ENCODE measurements at places on chromosomes 3 and 15. TPM values are rescaled to one million over a fixed set of nuclear protein-coding genes. Genes with fewer than 3 reads are reported as not detected.

DNA sequence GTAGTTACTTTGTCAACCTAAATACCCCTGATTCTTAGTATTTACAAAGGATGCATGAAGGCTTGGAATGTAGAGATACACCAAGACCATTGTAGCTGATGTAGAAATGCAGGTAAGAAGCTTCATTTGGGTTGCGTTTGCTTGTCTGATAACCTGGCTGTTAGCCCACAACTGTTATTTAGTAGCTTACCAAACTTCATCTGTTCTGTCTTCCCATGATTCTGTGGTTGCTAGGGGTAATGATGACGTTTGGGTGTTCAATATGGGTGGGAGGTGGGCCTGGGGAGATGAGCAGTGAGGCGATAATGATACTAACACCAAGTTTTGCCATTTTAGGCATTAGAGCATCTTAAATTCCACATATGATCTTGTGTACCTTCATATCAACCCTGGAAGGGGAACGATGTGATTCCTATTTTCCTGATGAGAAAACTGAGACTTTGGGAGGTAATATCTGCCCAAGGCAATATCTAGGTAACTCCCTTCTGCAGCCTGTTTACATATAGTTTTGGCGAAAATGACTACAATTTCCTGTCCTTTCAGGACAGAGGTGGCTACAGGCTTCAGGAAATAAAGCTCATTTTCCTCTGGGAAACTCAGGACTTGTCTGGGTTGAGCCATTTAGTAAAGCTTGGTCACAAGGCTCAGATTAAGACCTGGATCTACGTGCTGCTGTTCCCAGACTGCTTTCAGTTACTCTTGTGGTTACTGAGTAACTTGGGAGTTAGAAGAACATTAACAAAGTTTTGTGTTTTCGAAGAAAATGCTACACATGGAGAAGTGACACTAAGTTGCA, 26.8 kb downstream of the FNDC3B start:
- no peak overlapping the region for H3K27ac ChIP-seq
- H3K36me3 ChIP-seq: peaks cover 8% of the 10 kb centered on the region
- H3K4me1 ChIP-seq: peaks cover 27% of the 10 kb centered on the region
- no peak overlapping the region for H3K4me3 ChIP-seq
- DNase-seq: no peak
- H3K27me3 ChIP-seq: peaks cover 70% of the 10 kb centered on the region

- H3K36me3 ChIP-seq: no peaks in the 10 kb centered on the region
- H3K27me3 ChIP-seq: no peaks in the 10 kb centered on the region
- no peak for DNase-seq
- H3K27ac ChIP-seq: peak overlapping the region; percentile 17
- H3K4me3 ChIP-seq: no peak overlapping the region
These were observed 11.7 kb downstream of the NKTR start for GRCh38 chr3:42612217-42612616.

GRCh38 chr3:115623044-115623868, at the start of gene GAP43:
GAP43 (plus strand) TSS chr3:115623510; CDS start chr3:115623690, 180 bp downstream.
- H3K4me3 ChIP-seq: no peak within 1 kb of the TSS
- peaks cover 8% of the 10 kb centered on the region for H3K4me1 ChIP-seq
- no peaks in the 10 kb centered on the region for H3K36me3 ChIP-seq
- peak; percentile 0 for DNase-seq
- no peak within 1 kb of the TSS for H3K27ac ChIP-seq

DNA sequence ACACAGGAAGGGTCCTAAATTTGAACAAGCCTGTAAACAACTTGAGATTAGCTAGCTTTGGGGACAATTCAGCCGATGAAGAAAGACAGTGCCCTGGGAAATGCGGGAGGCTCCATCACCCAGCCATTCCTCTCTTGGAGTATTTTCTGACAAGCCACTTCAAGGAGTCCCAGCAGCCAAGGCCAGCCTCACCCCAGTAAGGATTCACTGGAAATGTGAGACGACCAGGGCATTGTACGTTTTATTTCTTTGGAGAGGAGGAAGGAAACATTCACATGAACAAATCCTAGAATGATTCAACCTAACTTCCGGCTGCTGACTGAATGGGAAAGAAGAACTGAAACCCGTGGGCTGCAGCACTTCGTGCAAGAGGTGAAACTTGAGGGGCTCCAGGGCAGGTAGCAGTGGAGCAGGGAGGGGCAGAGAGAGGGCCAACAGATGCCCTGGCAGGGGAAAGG, 116.4 kb upstream of the ARHGEF3 start:
- no peaks in the 10 kb centered on the region for H3K27me3 ChIP-seq
- DNase-seq: peak; percentile 55
- peaks cover 54% of the 10 kb centered on the region for H3K4me1 ChIP-seq

The AMT gene
- 1.3 TPM for polyA plus RNA-seq
